ENCODE measurements at places on chromosomes 3 and 15.
A peak's percentile ranks its signal among the peaks of the same experiment; 100 is the strongest.

- peak; percentile 79 for DNase-seq
Measured at GRCh38 chr15:99324082-99324620, 72.9 kb downstream of the LRRC28 start.

DNA sequence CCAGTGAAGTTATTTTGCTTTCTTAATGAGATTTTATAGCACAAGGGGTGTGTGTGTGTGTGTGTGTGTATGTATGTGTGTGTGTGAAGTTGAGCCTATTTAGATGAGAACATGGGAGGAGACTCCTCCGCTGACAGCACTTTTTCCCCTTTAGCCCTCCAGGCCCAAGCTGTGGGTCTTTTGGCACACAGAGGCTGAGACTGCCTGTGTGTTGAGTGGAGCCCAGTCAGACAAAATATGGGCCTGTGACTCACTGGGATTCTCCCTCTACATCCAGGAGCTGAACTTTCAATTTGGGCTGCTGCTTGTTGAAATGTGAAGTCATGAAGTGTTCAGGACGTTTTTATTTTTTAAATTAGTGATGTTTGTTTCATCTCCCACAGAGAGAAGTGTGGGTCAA, 108.0 kb downstream of the MFSD1 start:
- peak; percentile 63 for DNase-seq

DNA sequence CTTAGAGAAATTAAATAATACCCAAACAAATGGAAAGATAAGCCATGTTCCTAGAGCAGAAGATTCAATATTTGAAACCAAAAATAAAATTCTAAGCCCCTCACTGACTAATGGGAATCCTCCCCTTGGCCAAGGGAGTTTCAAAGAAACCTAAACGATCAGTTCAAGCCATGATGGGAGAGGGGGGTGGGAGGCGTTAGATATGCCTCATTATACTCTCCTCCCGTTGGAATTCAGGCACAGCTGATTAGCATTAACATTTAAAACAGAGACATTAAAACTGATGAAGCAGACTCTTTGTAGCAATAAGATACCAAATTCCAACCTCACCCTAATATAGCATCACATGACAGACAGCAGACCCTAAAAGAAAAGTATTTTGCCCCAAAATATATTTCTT, 32.9 kb downstream of the OCA2 start:
- DNase-seq = no peak

GRCh38 chr3:8539419-8539818, 37.8 kb downstream of the LMCD1 start:
- DNase-seq = peak; percentile 81

Measured in fibroblast of upper back skin (primary cell).